ENCODE measurements at places on chromosomes 2 and 18.

DNA sequence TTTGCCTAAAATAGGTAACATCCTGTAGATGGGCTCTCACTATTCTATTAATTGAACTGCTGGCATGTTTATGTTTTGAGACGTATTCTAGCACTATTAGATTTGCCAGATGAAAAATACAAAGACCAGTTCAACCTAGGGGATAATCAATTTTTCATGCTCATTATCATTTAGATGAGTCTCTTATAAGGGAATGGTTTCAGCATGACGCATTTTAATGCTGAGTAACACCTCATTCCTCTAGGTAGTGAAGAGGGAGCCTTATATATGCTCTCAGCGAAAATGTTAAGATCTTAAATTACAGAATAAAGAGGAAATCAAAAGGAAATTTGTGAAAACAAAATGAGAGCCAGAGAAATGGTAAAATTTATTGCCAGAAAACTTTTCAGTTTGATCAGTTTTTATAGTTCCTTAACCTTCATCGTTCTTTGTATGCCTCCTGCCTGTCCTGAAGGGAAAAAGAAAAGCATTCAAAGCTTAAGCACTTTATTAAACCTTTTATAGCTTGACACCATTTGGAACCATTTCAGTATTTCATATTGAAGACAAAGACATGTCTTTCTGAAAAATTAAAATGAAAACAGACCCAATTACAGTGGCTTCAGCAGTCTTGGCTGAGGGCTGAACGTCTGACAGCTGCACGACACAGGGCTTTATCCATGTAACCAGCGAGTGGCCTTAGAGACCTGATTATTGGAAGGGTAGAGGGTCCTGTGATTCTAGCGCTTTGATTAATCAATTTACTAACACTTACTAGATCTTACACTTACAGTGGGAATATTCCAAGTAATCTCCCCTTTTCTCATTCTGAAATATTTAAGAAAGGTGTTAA, 112.8 kb downstream of the ADCYAP1 start:
- no peak for DNase-seq

DNA sequence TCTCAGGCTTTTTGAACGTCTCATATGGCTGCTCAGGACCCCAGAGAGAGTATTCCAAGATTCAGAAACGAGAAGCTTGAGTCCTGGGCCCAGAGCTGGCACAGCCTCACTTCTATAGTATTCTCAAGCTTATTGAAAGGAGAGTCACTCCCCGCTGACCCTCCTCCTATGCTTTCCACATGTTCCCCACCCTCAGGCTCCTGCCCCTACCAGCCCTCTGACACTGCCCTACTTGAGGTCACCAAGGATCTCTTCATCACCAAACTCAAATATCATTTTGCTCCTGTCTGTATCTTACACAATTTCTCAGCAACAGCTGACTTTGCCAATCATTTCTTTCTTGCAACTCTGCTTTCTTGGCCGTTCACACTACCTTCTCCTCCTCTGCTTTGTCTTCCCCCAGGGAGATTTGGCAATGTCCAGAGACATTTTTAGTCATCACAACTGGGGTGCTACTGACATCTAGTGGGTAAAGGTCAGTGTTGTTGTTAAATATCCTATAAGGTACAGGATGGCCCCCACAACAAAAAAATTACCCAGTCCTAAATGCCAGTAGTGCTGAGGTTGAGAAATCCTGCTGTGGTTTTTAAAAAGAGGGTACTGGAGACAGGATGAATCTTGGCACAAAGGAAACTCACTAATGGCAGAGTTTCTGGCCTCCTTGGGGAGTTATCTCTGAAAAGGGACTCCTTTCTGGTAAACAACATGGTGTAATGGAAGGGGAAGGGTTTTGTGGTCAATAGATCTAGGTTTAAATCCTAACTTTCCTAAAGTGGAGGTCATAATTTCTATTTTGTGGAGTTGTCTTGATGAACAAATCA, 26.9 kb upstream of the INSIG2 start:
- DNase-seq = no peak

DNA sequence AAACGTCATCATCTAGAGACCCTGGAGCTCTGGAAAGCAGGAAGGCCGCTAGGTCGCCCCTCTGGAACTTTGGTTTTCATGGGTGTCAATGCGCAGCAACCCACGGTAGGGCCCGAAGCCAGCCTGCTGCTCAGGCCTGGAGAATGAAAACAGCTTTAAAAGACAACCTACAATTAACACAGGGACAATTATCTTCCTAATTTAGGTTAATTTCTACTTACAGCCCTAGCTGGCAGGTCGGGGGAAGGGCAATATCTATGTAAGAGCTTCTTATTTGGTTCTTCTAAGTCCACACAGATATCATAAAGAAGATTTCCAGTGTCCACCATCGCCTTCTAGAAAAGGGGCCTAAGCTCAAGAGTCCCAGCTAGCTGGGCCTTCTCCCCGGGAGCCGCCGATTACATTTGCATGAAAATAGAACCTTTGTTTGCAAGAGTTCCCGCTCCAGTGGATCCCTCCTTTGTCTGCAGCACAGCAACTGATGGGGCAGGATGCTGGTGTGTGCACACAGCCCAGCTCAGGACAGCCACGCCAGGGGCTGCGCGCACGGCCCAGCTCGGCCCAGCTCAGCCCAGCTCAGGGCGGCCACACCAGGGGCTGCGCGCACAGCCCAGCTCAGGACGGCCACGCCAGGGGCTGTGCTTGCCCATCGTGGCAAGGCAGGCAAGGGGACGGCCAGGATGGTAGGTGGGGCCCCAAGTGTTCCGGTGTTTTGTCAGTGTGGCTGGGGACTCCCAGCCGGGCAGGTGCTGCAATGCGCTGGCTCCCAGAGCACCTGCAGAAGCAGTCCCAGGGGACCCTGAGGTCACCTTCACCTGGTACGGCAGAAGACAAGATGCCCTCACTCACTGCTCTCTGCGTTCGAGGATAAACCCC, 109.1 kb downstream of the HDAC4 start:
- DNase-seq = no peak

DNA sequence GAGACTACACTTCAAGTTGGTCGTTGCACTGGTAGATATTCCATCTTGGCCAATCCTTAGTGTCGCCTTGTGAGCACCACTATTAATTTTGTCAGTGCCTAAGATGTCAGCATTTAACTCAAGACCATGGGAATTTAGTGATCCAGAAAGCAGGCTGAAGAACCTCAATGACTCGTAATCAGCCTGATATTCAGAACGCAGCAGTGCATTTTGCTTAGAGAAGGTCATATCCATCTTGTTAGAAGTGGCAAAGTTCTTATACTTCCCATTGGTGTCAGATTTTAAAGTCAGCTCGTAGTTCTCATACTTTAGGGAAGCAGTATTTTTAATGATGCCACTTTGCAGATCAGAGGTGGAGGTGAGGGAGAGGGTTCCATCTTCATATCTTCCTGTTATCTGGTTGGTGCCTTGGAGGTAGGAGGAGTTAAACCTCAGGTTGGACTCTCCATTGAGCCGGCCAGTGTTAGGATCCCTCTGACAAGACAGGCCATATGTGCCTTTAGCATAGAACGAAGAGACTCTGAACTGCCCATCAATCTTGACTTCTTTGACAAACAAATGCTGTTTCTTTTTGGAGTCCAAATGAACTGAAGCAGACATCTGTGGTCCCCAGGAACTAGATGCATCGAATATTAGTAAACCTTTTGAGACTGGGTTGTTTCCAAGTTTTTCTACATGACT, 31.9 kb downstream of the APOB start:
- DNase-seq = no peak

- DNase-seq = no peak
Observed at GRCh38 chr2:70779911-70780545, 10.4 kb downstream of the FIGLA start.

GRCh38 chr18:11074889-11075288, 74.5 kb downstream of the PIEZO2 start:
- no peak for DNase-seq

- DNase-seq = no peak
Observed at GRCh38 chr2:72993933-72994280, 76.6 kb downstream of the EMX1 start.

- DNase-seq = no peak
Observed at GRCh38 chr2:47232738-47233415, 77.8 kb upstream of the STPG4 start.

- DNase-seq = no peak
Observed at GRCh38 chr18:62556397-62556796, 33.6 kb downstream of the ZCCHC2 start.

- DNase-seq = no peak
Observed at GRCh38 chr2:160720098-160720497, 226.5 kb upstream of the RBMS1 start.

- no peak for DNase-seq
Observed at GRCh38 chr18:74402806-74403433, 54.2 kb downstream of the DIPK1C start.
